ENCODE measurements at places on chromosomes 2 and 18. TPM values are rescaled to one million over a fixed set of nuclear protein-coding genes. Genes with fewer than 3 reads are reported as not detected.
A peak's percentile ranks its signal among the peaks of the same experiment; 100 is the strongest.

- DNase-seq, result no peak
Observed at GRCh38 chr2:6683516-6683915, 182.2 kb downstream of the CMPK2 start.

DNA sequence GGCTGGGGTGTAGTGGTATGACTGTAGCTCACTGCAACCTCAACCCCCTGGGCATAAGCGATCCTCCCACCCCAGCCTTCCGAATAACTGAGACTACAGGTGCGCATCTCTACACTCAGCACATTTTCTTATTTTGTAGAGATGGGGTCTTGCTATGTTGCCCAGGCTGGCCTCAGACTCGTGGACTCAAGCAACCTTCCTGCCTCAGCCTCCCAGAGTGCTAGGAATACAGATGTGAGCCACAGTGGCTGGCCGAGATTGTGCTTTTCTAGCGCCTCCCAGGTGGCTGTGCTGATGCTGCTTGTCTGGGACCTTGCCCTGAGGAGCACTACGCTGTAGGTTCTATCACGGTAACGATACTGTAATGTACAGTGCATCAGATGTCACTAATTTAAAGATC, 155.6 kb downstream of the AGAP1 start:
- DNase-seq, result no peak

DNA sequence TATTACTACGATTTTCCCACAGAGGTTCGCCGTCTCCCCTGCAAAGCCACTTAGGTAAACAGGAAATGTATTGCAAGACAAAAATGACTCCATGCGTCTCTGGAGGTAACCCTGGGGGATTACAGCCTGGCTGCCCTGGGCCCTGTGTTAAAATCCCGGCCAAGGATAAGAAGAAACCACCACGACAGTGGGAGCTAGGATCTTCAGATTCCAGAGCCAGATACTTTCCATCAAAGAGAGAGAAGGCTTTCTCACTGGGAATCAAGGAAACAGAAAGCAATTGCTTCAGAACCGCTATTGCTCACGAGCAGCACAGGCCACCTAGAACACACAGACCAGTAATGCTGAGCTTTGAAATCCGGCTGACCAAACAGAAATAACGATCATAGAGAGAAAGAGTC, 97.9 kb upstream of the ZNF516 start:
- no peak for DNase-seq

DNA sequence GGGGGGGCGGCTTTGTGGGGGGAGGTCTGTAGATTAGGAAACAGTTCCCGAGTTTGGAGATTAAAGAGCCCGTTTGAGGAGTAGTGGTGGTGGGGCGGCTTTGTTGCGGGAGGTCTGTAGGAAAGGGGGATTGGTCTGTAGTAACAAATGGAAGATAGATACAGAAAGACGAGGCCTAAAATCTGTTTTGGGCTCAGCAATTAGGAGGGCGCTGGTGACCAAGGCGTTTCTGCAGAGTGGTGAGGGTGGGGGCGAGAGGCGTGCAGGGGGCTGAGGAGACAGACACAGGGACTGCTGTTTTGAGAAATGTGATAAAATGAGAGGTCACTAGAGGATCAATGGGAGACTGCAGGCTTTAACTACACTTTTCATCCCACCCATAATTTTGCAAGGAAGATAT, 1.6 kb upstream of the ADNP2 start:
- DNase-seq, result no peak

GRCh38 chr2:60961457-60961856, 56.1 kb upstream of the PEX13 start:
- DNase-seq, result no peak

DNA sequence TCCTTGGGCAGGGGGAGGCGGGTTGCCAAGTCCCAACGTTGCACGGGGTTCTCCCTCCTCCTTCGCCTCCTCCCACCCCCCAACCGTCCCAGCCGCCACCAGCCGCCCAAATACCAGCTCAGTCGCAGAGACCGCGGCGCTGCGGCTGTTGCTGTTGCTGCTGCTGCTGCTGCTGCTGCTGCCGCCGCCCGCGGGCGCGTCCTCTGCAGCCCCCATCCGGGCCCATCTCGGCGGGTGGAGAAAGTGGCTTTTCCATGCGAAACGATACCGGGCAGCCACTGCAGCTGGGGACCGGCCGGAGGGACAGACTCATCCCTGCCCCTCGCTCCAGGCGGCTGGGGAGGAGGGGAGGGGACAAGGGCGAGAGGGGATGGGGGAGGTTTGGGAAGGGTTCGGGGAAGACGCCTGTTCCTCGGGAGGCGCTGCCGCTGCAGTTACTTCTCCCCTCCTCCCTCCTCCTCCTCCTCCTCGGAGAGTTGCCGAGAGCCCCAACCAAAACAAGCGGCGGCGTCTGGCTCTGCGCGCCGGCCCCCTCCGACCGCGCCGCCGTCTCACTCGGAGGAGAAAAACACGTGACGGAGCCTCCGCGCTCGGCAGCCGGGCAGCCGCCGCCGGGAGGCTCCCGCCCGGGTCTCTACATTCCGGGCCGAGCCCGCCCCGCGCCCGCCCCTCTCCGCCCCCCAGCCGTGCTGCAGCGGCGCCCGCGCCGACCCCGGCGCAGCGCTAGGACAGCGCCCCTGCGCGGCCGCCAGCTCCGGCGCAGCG, at the start of gene IRS1:
Gene IRS1 (minus strand): TSS at position 610 of the 765 bp plus-strand sequence. CDS start 1,082 bp downstream, outside the sequence.
- peak; percentile 75 for DNase-seq

GRCh38 chr18:77897606-77898005, 648.0 kb downstream of the GALR1 start:
- DNase-seq, result no peak

- no peak for DNase-seq
Observed at GRCh38 chr2:195388028-195388427, 269.0 kb upstream of the SLC39A10 start.

ELOA2 gene
- total RNA-seq, result not detected

RSAD2 gene
- not detected for total RNA-seq

IL1B gene
- total RNA-seq, result 4.2 TPM

PLGLB2 gene
- not detected for total RNA-seq

Data from SJSA1 (cell line).